Activated naive CD4-positive, alpha-beta T cell treated with anti-CD3 and anti-CD28 coated beads, Interleukin-2, amount 50 U/mL, for 72 hours (primary cell): ENCODE measurements at places on chromosomes 2 and 18.
A peak's percentile ranks its signal among the peaks of the same experiment; 100 is the strongest.

GRCh38 chr2:183390109-183390508 lies 265.9 kb downstream of the NUP35 start:
- DNase-seq, result no peak

DNA sequence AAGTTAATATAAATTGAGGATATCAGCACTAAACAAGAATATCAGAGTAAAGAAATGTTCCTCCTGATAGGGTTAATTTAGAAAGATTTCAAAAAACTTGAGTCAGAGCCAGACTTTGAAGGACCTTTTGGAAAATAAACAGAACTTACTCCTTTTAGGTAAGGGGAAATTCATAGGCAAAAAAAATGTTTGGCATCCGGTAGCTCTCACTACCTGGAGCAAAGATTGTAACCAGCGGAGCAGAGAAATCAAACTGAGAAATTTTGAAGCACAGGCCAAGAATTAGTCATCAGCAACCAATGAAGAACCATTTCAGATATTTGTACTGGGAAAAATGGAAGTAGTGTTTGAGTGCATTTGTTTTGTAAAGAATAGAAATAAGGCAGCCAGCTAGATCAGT lies 113.0 kb downstream of the ICA1L start:
- DNase-seq, result no peak

- no peak for DNase-seq
Measured at GRCh38 chr2:191230174-191230573, 15.0 kb upstream of the MYO1B start.

DNA sequence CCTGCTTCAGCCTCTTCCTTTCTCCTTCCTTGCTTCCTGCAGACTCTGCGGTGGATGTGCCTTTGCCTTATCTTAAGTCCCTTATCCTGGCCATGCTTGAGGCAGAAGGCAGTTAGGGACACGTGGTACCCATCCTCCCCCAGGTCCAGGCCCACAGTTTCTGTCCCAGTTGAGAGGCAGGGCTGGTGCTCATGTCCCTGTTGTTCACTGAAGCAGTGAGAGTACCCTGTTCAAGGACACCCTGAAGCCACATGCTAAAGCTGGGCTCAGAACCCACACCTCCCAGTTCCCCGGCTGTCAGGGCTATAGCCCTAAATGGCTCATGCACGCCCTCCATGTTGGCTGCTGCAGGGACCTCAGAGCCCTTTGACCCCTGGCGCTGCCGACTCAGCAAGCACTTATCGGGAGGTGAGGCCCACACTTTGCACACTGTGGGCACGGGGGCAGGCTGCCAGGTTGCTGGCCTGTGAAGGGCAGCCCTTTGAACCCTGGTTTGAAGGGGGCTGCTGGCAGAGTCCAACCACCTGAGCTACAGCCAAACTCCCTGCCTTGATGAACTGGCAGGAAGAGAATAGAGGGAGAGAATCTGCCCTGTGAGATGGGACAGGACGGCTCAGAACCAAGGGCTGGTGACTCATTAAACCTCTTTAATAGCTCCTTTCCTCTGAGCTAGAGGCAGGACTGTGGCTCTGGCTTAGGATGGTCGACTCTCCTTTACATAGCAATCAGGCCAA lies 6.3 kb downstream of the KHK start:
- no peak for DNase-seq

- peak; percentile 14 for DNase-seq
Measured at GRCh38 chr2:53787614-53788289, 908 bp downstream of the ERLEC1 start.

GRCh38 chr2:42908518-42909200 lies 116.3 kb upstream of the HAAO start:
- no peak for DNase-seq

DNA sequence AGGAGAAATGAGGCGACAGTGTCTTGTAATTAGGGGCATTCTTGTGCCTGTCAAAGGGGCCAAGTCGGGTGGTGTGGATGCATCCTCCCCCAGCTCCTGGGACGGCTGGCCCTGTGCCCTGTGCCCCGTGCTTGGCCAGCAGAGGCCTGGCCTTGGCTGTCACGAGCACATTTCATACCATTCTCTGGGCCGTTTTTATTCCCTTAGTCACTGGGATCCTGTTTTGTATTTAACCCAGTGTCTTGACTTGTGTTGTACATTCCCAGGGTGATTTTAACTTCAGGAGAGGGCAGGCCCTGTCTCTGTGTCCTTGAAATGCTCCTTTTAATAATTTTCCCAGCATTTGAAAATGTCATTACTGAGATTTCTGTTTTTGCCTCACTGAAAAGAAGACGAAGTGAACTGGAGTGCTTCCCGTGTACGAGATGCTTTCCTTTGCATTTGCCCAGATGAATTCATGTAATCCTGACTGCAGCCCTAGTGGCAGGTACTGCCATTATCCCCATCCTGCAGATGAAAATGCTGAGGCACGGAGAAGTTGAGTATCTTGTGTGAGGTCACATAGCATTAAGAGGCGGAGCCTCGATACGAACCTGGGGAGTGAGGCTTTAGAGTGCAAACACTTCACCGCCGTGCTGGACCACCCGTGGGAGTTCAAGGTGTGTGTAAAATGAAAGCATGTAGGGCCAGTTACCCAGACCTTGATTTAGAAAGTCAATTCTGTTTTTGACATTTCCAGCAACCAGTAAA lies 57.0 kb downstream of the SH3RF3 start:
- DNase-seq, result no peak

- DNase-seq, result no peak
Measured at GRCh38 chr2:160367887-160368286, 125.7 kb downstream of the RBMS1 start.

GRCh38 chr2:5145801-5146200 lies 546.4 kb upstream of the SOX11 start:
- DNase-seq, result no peak

GRCh38 chr18:34458410-34458977 lies 233.8 kb upstream of the NOL4 start:
- no peak for DNase-seq

DNA sequence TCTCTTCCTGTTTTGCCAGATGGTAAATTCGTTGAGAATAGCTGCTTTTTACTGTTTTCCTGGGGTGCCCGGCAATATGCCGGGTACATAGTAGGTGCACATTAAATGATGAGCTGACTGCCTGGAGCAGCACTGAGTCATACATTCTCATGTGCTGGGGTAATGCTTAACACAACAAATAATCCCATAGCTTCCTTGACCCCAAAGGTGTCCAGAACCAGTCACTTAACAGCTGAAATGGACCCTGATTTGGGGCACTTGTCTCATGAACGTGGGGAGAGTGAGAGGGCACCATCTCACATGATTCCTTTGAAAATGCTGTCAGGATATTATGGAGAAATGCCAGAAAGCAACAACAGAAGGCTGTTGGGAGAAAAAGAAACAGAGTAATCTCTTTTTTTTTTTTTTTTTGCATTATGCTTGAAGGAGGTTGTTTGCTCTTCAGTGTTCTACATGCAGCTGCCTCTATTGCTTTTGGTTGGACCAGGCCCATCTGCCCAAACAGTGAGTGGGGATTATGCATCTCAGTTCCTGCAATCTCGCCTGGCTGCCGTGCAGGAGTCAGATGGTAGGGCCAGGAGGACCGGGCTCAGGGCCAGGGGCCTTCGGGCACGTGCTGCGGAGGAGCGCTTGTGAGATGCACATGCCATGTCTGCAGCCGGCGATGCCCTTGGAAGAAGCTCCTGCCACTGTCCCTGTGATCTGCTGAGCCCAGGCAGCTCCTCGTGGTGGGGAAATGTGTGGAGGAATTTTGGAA lies 162.1 kb downstream of the SH3RF3 start:
- DNase-seq, result no peak

DNA sequence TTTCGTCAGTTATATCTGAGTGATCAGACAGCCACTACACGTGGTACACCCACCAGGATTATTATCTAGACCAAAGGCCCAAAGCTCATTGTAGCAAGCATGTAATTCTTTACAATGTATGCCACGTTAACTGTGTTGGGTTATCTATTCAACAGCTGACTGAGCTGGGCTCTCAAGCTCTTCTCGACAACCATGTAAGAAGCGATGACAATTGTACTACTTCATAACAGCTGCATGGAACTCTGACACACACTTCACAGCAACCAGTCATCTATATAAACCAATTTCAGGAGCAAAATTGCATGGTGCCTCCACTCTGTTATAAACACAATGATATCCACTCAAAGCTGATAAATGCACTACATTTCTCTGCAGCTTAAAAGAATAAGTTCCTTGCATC lies 701.8 kb downstream of the NR4A2 start:
- DNase-seq, result no peak

GRCh38 chr2:190170673-190171072 lies 108.1 kb upstream of the MSTN start:
- no peak for DNase-seq

DNA sequence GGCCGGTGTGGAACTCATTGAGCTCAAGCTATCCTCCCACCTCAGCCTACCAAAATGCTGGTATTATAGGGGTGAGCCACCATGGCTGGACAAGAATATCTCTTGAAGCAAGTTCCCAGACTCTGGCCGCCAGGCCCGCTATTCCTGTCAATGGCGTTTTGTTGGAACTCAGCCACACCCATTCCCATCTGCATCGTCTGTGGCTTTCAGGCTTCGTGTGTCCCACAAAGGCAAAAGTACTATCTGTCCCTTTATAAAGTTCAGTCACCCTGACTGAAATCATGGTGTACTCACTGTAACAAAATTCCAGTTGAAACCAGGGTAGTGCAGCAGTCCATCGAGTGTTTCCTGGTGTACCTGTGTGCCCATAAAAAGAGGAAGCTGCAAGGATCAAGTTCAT lies 96.7 kb downstream of the SH3BP4 start:
- peak; percentile 14 for DNase-seq

GRCh38 chr2:57180042-57180567 lies 866.5 kb upstream of the VRK2 start:
- no peak for DNase-seq

DNA sequence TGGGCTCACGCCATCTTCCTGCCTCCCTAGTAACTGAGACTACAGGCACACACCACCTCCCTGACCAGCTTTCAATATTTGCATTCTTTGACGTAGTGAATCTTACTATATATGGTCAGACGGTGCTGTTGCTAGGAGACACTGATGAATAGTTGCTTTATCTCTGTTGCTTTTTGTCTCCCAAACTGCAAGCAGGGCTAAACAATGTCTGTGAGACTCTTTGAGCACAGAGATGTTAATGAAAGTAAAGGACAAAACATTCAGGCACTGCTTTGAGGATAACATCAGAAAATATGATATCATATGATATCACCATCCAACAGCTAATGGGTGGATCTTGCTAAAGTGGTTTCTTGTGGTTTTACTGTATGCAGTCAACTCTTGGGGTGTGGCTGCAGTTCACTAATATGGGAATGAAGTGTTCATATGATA lies 43.0 kb downstream of the EMILIN2 start:
- no peak for DNase-seq

DNA sequence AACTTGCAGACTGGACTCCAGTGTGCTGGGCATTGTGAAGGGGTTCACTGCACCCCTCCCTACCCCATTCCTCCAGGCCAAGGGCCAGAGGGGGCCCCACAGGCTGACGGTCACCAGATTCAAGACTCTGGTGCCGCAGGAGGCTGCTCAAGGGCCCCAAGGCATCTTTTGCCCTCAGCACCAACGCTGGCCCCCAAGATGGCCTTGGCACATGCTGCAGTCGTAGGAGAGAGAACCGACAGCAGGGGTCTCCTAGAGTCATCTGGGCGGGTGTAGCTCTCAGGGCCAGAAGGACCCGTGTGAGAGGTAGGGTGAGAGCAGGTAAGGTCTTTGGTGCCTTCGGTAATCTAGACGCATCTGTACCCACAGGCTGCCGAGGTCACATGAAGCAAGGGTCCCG lies 18.7 kb upstream of the ODC1 start:
- no peak for DNase-seq

DNA sequence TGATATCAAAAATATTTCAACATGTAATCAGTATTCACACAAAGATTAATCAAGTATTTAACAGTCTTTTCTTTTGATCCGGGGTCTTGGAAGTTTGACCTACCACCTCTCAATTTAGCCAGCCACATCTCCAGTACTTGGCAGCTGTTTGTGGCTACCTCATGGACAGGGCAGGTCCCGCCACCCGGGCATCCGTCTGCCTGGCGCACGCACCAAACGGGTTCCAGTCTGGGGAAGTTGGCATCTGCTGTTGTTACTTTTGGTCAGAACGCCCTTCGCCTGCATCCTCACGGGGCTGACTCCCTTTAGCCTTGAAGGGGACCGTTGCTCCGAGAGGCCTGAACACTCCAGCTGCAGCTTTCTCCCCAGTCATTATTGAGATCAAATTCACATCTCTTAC lies 81.7 kb downstream of the NEDD4L start:
- DNase-seq, result no peak

DNA sequence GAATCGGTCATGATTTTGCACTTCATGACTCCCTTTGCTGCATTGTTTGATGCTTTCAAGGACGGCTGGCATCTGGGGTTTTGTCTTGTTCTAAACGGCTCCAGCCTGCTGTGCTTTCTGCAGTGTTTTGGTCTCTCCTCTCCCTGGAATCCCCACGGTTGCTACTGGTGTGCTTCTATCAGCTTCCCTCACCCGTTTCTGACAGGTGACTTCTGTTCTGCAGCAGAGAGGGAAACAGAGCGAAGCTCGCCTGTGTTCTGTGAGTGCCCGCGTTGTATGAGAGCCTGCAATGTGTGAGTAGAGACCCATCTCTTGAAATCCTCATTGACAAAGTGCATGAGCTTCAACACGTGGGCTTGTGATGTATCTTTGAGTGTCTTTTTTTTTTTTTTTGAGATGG lies 102.8 kb downstream of the DCDC2C start:
- DNase-seq, result no peak

DNA sequence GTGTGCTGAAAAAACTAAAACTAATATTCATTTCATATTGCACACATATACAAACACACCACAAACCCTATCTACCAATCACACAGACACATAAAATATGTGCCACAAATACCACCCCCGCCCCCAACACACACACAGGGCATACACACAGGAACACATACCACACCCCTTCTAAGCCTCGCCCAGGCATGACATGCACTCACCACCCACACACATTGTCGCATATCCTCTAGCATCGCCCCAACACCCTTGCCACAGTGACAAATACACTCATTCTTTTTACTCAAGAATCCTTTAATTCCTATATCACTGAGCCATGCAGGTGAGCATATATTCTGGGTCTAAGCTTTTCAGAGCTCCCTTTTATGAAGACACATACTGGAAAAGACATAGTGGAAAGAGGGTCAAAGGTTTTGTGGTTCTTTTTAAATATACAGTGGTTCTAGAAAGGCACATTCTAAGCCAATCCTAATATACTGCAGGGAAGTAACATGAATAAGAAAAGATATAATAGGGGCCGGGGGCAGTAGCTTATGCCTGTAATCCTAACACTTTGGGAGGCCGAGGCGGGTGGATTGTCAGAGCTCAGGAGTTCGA lies 24.5 kb upstream of the LCLAT1 start:
- peak; percentile 72 for DNase-seq

- DNase-seq, result no peak
Measured at GRCh38 chr2:2824588-2824987, 493.5 kb upstream of the MYT1L start.

- DNase-seq, result peak; percentile 26
Measured at GRCh38 chr2:239949075-239949474, 76.1 kb downstream of the NDUFA10 start.
